ENCODE measurements at places on chromosomes 5 and 9.

DNA sequence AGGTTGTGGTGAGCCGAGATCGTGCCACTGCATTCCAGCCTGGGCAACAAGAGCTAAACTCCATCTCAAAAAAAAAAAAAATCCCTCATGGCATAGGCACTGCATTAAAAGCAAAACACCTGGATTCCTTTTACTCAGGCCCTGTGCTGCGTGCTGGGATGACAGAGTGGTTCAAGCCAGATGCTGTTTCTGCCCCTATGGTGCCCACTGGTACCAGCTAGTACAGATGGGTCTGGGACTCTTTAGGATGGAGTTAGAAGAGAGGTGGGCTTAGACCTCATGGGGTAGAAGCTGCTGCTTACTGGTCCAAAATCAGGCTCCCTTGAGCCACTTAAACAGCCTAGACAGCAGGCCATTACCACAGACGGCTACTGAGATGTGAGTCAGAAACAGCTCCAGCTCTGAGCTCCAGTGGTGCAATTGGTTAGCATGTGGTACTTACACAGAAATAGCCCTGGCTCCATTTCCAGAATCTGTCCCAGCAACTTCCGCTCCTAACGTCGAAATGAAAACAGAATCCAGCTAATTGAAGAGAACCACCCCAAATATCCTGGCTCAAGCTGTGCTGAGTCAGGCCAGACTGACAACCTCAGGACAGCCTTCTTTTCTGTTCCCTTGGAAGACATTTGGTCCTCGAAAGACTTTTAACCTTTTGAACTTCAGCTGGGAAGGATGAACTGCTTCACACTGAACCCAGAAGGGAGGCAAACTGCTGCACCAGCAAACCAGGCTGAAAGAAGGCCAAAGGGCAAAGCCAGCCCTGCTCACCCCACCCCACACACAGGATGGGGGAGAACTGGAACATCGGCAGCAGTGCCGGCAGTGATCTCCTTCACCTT lies 15.5 kb downstream of the C5orf15 start:
- DNase-seq = no peak

- DNase-seq = no peak
Observed at GRCh38 chr5:7795306-7795705, 55.6 kb downstream of the CFAP90 start.

- DNase-seq = no peak
Observed at GRCh38 chr5:136907371-136907770, 542.0 kb upstream of the TRPC7 start.

- DNase-seq = no peak
Observed at GRCh38 chr9:112245126-112245525, 70.0 kb upstream of the SUSD1 start.

DNA sequence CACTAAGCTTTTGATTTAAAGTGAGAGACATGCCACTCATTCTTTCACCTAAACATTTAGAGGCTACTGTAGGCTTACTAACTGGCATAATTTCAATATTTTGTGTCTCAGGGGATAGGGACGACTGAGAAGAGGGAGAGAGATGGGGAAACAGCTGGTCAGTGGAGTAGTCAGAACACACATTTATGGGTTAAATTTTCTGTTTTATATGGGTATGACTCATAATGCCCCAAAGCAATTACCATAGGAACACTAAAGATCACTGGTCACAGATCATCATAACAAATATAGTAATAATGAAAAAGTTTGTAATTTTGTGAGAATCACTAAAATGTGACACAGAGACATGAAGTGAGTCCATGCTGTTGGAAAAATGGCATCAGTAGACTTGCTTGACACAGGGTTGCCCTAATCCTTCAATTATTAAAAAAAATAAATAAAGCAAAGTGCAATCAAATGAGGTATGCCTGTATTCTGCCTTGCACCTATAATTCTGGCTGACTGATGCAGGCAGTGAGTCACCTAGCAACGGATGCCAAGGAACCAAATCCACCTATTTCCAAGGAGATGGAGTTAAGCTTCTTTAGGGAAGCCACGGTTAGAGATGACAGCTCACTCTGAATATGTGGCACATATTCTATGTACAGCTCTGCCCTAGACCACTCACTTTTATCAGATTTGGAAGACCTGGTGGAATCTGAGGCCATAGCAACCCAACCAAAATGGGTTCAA lies 166.1 kb downstream of the MARCHF11 start:
- peak; percentile 11 for DNase-seq

DNA sequence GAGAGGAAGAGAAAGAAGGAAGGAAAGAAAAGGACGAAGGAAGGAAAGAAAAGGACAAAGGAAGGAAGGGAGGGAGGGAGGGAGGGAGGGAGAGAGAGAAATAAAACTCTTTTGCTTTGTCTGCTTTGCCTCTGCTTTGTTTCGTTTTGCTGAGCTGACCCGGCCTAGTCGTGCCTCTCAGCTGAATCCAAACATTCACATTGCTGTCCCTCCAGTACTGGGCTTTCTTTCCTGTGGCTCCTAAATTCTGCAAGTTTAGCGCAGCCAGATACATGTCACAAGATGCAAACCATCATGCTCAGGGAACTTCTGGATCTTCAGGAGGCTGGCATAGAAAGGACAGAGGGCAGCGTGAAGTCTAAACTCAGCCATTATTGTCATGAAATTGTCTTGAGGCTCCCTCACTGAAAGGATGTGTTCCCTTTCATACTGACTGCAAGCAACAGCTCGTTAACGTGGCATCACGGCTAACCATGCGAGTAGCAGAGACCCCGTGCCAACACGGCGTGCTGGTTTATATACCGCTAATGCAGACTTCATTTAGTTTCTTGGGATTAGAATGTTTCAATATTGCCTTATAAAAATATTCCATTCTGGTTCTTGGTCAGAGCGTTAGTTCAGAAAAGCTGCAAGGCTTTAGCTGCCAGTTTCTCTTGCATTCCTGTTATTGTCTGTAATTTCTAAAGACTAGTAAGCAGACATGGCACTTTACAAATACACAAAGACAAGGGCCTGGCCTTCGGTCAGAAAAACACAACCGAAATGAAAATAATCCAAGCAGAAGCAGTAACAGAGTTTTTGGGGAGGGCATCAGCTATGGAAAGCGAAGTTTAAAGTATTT lies 94.2 kb downstream of the TMEM174 start:
- DNase-seq = no peak

DNA sequence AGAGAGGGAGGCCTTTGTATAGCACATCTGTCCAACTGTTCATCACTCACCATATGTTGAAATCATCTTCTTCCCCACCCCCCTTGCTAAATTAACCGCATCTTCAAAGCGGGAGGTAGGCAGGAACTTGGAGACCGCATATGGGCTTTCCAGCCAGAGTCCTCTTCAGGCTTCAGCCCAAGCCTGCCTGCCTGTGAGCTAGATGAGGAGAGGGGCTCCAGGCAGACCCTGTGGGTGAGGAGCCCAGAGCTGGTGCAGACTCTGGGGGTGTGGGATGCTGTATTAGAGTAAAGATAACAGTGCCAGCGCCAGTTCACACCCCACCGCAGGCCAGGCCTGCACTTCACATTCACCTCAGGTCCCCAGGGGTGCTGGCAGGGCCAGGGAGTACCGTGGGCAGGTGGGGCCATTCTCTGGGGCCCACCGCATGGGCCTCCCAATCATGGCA lies 16.2 kb downstream of the PRRC2B start:
- no peak for DNase-seq
